ENCODE measurements at places on chromosomes 13 and 19.

GRCh38 chr19:11843722-11844121 is 4.8 kb upstream of the ZNF439 start:
- no peak for DNase-seq

DNA sequence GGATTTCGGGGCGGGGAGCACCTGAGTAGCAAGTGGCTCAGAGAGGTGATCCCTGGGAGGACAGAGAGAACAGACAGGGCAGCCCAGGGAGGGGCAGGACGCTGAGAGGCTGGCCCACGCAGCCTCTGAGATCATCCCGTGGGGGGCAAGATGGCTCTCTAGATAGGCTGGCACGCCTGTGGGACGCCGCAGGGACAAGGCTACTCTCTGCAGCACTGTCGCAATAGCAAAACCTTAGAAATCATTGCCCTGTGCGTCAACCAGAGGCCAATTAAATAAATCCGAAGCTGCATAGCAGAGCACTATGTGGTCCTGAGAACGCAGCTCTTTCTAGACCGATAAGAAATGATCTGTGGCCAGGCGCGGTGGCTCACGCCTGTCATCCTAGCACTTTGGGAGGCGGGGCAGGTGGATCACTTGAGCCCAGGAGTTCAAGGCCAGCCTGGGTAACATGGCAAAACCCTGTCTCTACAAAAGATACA is 5.1 kb downstream of the PEX11G start:
- DNase-seq = no peak

DNA sequence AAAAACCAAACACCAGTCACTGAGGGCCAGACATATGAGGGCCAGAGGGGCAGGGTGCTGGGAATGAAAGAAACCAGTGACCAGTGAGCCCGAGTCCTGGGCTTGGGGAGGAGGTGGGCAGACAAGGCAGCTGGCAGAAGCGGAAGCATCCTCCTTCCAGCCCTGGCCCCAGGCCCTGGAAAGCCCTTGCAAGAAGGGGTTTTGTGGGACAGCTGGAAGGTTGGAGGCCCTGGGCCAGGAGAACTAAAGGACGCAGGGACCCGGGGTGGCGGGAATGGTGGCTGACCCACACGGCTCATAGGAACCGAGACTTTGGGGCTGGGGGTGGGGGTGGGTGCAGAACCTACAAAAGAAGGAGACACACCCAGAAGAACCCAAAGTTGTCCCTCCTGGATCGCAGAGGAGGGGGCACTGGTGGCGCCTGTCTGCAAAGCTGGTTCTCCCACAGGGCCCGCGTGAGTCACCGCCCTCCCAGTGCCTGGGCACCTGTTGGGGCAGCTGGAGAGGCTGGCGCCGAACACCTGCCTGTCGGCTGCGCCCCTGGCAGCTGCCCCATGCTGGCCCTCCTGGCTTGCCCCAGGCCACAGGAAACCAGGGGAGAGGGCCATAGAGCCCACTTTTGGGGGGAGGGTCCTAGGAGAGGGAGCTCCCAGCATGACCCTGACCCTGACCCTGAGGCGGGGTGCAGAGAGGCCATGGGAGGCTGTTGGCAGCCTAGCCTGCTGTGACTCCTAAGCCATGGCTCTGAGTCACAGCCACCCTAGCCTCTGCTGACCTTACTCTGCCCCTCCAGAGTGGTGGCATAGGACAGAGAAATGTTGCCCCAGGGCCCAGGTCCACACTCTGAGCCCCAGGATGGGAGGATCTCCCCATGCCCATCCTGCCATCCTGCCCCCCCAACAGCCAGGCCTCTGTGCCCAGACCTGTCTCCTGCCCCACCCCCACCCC is 802 bp downstream of the DMPK start:
- DNase-seq = no peak

- no peak for DNase-seq
Observed at GRCh38 chr19:8149261-8150094, at the start of gene FBN3. Gene FBN3, minus strand, starts transcription at chr19:8149592. Its CDS starts 2,112 bp downstream, at chr19:8147480.

GRCh38 chr19:12994701-12995595 is at the start of gene NFIX:
Gene NFIX, plus strand, starts transcription at chr19:12995475. Its CDS starts 363 bp downstream, at chr19:12995838.
- DNase-seq = peak; percentile 58

DNA sequence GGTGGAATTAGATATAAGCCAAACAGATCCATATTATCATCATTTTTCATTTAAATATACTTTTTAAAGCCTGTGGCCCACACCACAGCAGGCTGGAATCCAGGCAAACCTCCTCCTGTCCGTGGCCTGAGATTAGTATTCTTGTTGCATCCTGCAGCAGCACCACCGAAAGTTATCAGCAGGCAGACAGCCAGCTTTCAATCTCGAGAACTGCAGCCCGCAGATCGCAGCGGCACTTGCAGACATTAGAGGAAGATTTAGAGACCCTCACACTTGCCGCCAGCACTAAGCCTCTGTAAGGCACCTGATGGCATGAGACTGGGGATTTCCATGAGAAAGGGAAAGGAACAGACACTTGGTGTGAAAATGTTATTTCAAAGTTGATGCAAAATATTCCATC is 7.4 kb downstream of the DHRS12 start:
- no peak for DNase-seq

DNA sequence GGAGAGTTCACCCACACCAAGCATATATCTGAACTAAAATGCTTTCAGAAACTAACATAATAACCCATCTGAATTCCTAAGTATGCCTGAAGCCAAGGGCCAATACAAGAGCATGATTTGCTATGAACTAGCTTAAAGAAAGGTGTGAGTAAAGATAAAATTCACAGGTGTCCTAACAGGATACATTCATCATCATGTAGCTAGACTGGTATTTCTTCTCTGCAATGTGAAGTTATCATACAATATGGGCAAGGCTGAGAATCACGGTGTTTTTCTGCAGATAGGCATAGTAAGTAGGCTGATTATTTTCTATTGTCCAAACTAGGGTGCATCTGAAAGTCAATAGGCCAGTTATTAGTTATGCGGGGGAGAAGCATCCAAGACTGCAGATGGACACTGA is 63.1 kb downstream of the STK24 start:
- DNase-seq = no peak

- DNase-seq = no peak
Observed at GRCh38 chr19:46254776-46255175, 25.2 kb downstream of the IGFL1 start.

Measured in CD4-positive, alpha-beta T cell treated with Interleukin-1 beta for 1 hour (primary cell).